ENCODE measurements at places on chromosomes 3 and 15. TPM values are rescaled to one million over a fixed set of nuclear protein-coding genes. Genes with fewer than 3 reads are reported as not detected.

The TEX55 gene
- not detected for polyA plus RNA-seq

The PRICKLE2 gene
- not detected for polyA plus RNA-seq

The FEZF2 gene
- not detected for polyA plus RNA-seq

The INSYN1 gene
- polyA plus RNA-seq: not detected

The MKRN3 gene
- polyA plus RNA-seq: 23.6 TPM

The EIF4G1 gene
- polyA plus RNA-seq: 241 TPM

- H3K27ac ChIP-seq: no peak overlapping the region
- H3K4me3 ChIP-seq: no peak overlapping the region
- H3K36me3 ChIP-seq: no peaks in the 10 kb centered on the region
- no peaks in the 10 kb centered on the region for H3K4me1 ChIP-seq
- DNase-seq: no peak
Measured at GRCh38 chr3:2790266-2790815, 319.8 kb downstream of the IL5RA start.

GRCh38 chr3:33331414-33331813 lies 54.2 kb downstream of the FBXL2 start:
- no peaks in the 10 kb centered on the region for H3K4me1 ChIP-seq
- no peaks in the 10 kb centered on the region for H3K36me3 ChIP-seq
- no peak overlapping the region for H3K4me3 ChIP-seq
- H3K27me3 ChIP-seq: no peaks in the 10 kb centered on the region
- no peak for DNase-seq

DNA sequence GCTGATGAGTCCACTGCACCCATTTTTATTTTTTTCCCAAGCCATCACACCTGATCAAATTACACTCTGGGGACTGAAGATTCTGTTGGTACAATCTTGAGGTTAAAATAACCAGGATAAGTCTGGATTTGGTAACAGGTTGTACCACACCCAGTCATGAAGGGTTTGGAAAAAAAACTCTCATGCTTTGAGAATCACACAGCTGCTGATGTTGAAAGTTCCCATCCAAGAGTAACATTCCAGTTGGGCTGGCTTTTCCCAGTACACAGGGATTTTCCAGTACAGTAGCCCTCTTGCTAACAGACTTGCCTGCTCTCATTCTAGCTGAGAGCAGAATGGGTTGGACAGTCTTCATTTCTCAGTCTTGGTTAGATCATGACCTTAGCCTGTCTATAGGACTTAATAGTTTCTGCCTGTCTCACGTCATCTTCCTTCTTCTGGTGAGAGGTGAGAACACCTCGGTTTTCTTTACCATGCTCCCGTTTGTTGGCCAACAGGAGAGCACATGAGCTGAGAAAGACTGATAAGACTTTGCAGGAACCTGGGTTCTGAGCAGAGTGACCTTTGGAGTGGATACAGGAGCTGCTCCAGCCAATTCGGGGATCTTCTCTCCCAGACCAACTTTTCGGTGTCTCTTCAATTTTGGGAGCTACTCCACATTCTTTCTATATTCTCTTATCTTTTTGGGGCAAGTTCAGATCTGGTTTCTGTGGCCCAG lies 300.1 kb upstream of the LYSMD4 start:
- DNase-seq: no peak
- no peak overlapping the region for H3K27ac ChIP-seq
- no peaks in the 10 kb centered on the region for H3K4me1 ChIP-seq
- no peak overlapping the region for H3K4me3 ChIP-seq
- no peaks in the 10 kb centered on the region for H3K36me3 ChIP-seq

- H3K27ac ChIP-seq: no peak overlapping the region
- H3K4me1 ChIP-seq: no peaks in the 10 kb centered on the region
Measured at GRCh38 chr3:84820906-84821305, 137.9 kb upstream of the CADM2 start.

DNA sequence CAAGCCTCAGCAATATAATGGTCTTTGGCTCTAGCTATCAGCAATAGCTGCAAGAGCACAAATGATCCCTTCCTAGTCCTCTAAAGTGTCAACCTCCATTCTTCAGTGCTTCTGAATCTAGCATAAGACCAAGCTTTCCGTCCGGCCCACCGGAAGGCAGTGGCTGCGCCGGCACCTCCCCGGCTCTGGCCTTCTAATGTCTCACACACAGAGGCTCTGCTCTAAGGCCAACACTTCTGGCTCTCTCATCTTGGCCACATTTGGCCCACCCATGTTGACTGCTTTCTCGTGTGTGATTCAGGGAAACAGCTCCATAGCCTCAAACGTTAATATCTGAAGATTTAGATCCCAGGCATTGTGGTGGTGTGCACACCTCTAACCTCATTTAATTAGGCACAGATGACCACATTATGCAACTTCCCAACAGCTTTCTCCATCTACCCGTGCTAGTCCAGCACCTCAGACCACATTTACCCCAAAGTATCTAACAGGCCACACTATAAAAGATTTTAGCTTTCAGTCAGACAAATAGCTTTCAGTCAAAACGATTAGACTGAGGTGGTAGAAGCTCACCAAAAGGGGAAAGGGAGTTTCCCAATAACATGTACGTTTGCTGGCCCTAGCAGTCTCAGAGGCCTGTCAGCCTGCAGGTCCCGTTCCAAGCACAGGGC lies 19.3 kb downstream of the SLC51A start:
- H3K27me3 ChIP-seq: no peaks in the 10 kb centered on the region
- peaks cover 35% of the 10 kb centered on the region for H3K36me3 ChIP-seq
- H3K27ac ChIP-seq: no peak overlapping the region
- no peak for DNase-seq

DNA sequence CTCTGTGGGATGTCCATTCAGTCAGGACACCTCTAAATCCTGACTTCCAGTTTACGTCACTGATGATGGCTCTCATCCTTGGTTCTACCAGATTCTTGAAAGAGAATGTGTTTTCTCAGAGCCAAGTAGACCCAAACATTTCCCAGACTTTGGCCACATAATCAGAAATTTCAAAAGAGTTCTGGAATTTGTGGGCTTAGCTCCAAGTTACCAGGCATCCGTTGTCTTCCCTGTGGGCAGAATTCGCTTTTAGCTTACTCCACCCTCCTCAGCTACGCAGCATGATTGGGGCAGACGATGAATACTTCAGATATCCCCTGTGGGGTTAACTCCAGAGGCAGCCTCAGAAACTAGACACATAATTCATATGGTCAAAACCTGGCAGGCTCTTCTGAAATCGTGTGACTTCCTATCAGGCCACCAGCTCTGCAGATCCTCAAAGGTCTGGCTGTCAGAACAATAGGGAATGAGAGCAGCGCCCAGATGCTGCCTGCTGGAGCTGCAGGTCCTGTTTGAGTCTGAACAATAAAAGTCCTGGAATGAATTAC lies 30.6 kb downstream of the CRTC3 start:
- H3K36me3 ChIP-seq: no peaks in the 10 kb centered on the region
- H3K4me1 ChIP-seq: peaks cover 19% of the 10 kb centered on the region
- H3K4me3 ChIP-seq: no peak overlapping the region
- H3K27me3 ChIP-seq: no peaks in the 10 kb centered on the region

DNA sequence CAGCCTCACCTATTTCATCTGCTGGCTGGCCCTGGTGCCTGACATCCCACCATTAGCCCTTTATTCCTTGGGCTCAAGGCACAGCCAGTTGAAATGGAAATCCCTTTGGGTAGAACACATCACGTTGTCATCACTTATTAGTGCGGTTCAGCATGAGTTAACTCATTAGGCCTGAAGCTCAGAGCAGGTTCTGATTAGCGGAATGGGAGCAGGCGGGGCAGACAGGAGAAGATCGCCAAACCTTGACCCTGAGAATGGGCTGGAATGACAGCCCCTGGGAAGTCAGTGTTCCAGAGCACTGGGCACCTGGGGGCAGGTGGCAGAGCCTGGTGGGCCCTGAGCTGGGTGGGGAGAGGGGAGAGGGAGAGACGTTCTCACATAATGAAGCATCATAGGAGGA lies 5.8 kb downstream of the ITGA11 start:
- no peak for DNase-seq
- no peak overlapping the region for H3K27ac ChIP-seq
- no peak overlapping the region for H3K4me3 ChIP-seq
- peaks cover 4% of the 10 kb centered on the region for H3K4me1 ChIP-seq

DNA sequence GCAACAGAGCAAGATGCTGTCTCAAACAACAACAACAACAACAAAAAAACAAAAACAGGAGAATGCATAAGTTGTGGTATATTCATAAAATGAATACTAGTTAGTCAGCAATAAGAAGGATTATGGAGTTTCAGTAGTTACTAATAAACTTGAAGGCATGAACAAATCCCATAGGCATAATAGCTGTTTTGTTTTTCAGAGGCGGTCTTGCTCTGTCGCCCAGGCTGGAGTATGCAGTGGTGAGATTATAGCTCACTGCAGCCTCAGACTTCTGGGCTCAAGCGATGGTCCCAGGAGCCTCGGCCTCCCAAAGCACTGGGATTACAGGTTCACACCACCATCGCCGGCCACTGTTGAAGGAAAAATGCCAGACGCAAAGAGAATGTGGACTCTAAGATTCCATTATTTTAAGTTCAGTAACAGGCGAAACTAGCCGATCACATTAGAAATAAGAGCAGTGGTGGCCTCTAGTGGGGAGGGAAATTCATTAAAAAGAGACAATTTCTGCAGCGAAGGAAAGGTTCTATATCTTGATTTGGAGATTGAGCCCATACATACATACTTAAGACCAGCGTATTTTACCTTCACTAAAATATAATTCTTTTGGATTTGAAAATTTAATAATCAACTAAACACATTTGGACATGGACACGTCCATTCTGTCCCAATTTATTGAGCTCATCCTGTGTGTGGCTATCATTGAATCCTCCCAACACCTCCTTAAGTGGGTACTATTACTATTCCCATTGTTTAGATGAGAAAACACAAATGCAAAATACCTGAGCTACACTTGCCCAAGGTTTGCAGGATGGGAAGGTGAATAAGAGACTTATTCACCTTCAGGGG lies 27.4 kb upstream of the HDAC11 start:
- peak; percentile 58 for DNase-seq
- no peaks in the 10 kb centered on the region for H3K27me3 ChIP-seq
- peak overlapping the region; percentile 39 for H3K27ac ChIP-seq
- H3K4me3 ChIP-seq: peak overlapping the region; percentile 43
- no peaks in the 10 kb centered on the region for H3K36me3 ChIP-seq
- H3K4me1 ChIP-seq: peaks cover 16% of the 10 kb centered on the region

DNA sequence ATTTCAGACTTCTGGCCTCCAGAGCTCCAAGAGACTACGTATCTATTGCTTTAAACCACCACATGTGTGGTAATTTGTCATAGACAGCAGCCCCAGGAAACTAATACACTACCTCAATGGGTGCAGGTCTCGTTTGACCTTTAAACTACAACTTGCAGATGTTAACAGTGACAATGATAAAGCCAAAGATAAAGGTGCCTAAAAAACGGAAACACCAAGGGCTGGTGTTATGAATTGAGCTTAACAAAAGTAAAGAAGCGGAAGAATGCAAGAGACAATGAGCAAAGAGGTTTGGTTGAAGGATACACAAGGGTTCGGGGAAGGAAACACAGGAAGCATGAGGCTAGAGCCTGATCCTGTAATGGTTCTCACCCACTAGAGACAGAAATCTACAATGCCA lies 50.8 kb downstream of the RFTN1 start:
- no peaks in the 10 kb centered on the region for H3K4me1 ChIP-seq
- no peaks in the 10 kb centered on the region for H3K36me3 ChIP-seq
- no peak overlapping the region for H3K27ac ChIP-seq
- DNase-seq: no peak
- peaks cover 13% of the 10 kb centered on the region for H3K27me3 ChIP-seq

DNA sequence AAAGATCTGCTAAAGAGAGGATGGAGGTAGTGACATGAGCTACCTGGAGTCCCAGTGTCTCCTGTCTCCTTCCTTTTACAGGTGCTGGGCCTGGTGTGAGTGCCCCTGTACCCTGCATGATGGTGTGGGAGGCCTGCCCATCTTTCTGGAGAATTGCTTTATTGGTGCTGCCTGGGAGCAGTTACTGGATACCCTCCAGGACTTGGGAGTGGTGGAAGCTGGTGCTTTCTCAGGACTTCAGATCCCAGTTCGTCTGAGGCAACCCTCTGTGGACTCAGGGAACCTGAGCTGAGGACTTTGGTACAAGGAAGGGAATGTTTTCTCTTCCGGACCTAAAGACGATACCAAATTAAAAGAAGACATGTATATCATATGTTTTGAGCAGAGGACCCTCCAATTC lies 18.3 kb upstream of the NUDT16 start:
- H3K27me3 ChIP-seq: no peaks in the 10 kb centered on the region
- no peak overlapping the region for H3K27ac ChIP-seq
- H3K4me3 ChIP-seq: no peak overlapping the region
- H3K4me1 ChIP-seq: peaks cover 8% of the 10 kb centered on the region
- DNase-seq: no peak

DNA sequence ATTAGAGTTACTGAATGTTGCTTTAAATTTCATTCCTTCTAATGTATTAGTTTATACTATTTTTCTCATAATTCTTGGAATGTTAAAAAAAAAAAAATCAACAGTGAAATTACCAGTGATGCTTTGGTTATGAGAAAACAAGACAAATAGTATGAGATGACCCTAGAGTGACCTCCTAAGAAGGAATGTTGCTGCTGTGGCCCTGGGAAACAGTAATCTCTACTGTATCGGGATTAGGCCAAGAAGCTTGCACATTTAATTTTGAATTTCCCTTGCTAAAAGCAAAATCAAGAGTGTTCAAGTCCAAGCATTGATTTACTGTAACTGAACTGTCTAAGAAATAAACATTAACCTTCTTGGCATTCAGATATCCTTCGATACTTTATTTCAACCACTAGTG lies 18.1 kb downstream of the TOPBP1 start:
- no peaks in the 10 kb centered on the region for H3K4me1 ChIP-seq
- no peaks in the 10 kb centered on the region for H3K27me3 ChIP-seq
- DNase-seq: no peak
- no peak overlapping the region for H3K4me3 ChIP-seq

- no peaks in the 10 kb centered on the region for H3K27me3 ChIP-seq
- no peak overlapping the region for H3K4me3 ChIP-seq
- H3K4me1 ChIP-seq: peaks cover 11% of the 10 kb centered on the region
- no peaks in the 10 kb centered on the region for H3K36me3 ChIP-seq
Measured at GRCh38 chr3:198092276-198092675, 132.3 kb downstream of the LMLN start.

GRCh38 chr3:37443363-37444035 lies 269.1 kb upstream of the LRRFIP2 start:
- no peak overlapping the region for H3K4me3 ChIP-seq
- no peaks in the 10 kb centered on the region for H3K36me3 ChIP-seq
- no peak for DNase-seq
- H3K27me3 ChIP-seq: peaks cover 7% of the 10 kb centered on the region
- H3K27ac ChIP-seq: no peak overlapping the region

DNA sequence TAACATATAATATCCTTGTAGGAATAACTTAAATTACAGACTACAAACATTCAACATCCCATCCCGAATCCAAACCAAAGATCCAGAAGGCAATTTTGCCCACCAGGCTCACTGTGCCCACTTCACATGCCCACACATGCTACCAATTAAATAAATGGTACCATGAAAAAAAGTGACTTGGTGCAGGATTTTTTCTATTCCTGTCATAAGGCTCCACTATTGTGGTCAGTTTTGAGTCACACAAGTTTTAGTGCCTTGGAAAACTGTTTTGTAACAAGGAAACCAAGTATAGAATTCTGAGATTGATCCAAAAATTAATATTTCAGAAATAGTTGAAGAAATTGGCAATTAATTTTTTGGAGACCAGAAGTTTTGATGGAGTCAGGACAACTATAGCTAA lies 470.1 kb upstream of the THBS1 start:
- no peak overlapping the region for H3K27ac ChIP-seq
- no peaks in the 10 kb centered on the region for H3K4me1 ChIP-seq
- no peak overlapping the region for H3K4me3 ChIP-seq
- H3K36me3 ChIP-seq: no peaks in the 10 kb centered on the region

- H3K4me3 ChIP-seq: no peak overlapping the region
- no peaks in the 10 kb centered on the region for H3K4me1 ChIP-seq
- no peak overlapping the region for H3K27ac ChIP-seq
- H3K27me3 ChIP-seq: peaks cover 15% of the 10 kb centered on the region
Measured at GRCh38 chr15:32844118-32844711, 126.4 kb downstream of the GREM1 start.

Measured in K562 (cell line).